Kidney epithelial cell (primary cell): ENCODE measurements at places on chromosomes 2 and 18. TPM values are rescaled to one million over a fixed set of nuclear protein-coding genes. Genes with fewer than 3 reads are reported as not detected.

The FAM237A gene
- not detected in 2 replicates for total RNA-seq

The ELOA2 gene
- total RNA-seq = not detected in 2 replicates

The MOCOS gene
- total RNA-seq = 15.3 and 20.7 TPM in 2 replicates

GRCh38 chr2:471560-471959, 183.7 kb upstream of the ALKAL2 start:
- DNase-seq = no peak

DNA sequence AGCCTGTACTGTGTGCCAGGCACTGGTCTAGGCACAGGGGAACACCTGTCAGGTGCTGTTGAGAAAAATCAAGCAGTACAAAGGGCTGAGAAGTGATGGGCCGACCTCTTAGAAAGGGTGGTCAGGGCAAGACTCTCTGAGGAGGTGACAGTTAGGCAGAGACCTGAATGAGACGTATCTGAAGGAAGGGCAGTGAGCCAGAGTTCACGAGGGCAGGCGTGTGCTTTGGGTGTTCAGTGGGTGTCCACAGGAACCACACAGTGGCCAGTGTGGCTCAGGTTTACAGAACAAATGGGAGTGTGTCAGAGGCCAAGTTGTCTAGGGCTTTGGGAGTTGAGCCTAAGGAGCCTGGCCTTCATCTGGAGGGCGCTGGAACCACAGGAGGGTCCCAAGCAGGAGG, 6.2 kb downstream of the ARMC9 start:
- no peak for DNase-seq

- no peak for DNase-seq
These were observed 86.5 kb downstream of the MEIS1 start for GRCh38 chr2:66521291-66521922.

DNA sequence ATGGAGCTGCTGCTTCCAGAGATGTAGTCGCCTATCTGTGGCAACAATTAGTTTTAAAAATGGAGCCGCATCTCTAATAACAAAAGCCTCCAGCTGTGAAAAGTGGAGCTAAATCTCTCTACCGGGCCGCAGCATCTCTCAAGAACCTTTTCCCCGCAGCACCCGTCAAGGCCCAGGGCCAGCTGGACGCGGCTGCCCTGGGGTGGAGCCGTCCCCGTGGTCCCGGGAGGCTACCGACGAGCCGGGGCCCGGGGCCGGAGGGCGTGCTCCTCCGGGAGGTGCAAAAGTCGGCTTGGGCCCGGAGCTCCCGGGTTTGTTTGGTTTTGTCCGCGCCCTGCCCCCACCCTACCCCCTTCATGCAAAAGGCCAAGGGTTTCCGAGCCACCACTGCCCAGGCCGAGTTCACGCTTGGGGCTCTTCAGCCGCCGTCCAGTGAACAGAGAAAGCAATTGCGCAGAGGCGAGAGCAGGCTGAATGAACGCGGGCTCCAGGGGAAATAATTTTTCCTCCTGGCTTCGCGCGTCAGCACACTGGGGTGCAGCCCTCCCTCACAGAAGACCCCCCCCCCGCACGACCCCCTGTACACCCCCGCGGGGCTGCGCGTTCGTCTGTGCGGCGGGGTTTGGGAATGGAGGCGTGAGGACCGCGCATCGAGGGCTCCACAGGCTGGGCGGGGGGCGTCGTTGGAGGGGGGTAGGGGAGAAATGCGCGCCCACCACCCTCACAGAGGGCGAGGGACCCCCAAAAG, 557 bp upstream of the GREB1L start:
- DNase-seq = no peak

DNA sequence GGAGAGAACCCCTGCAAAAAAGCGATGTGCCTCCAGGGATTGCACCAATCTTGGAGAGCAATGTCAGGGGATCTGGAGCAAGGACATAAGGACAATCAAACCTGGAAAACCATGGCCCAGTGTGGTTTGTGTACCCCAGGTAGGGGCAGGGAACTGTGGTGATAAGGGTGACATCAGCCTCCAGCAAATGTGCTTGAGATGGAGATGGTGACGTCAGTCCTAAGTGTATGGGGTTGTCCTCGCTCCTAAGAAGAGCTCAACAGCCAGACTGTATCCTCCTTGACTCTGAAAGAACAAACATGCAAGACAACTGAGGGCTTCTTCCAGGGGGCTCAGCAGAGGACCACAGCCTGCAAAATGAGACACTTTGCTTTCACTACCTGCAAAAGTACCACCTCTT, 71.4 kb downstream of the FTCDNL1 start:
- no peak for DNase-seq
